Activated CD4-positive, alpha-beta T cell treated with anti-CD3 and anti-CD28 coated beads for 36 hours (primary cell): ENCODE measurements at places on chromosomes 4 and X. TPM values are rescaled to one million over a fixed set of nuclear protein-coding genes. Genes with fewer than 3 reads are reported as not detected.

Gene RBMXL3
- total RNA-seq = not detected

DNA sequence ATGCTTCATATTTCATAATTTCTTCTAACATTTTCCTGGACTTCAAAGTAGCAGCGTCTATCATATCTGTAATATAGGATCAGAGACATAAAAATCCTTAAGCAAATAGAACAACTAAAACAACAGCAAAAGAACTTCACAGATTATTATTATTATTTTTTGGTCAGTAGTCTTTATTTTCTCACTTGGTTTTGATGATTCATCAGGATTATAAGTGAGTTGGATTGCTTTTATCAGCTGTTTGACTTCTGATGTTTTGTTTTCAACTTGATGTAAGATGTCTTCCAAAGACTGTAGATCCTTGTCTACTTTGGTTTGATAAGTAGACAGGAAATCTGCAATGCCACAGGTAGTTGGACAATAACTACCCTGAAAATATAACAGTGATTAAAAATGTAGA is 623 bp downstream of the FGG start:
- peaks cover 3% of the 10 kb centered on the region for H3K4me1 ChIP-seq
- no peaks in the 10 kb centered on the region for H3K36me3 ChIP-seq
- H3K27me3 ChIP-seq = peaks cover 15% of the 10 kb centered on the region
- H3K4me3 ChIP-seq = no peak overlapping the region

Gene XAGE2
- not detected for total RNA-seq

GRCh38 chr4:172173206-172173605 is 360.0 kb downstream of the GALNTL6 start:
- no peaks in the 10 kb centered on the region for H3K36me3 ChIP-seq
- DNase-seq = no peak
- H3K4me3 ChIP-seq = no peak overlapping the region
- H3K27ac ChIP-seq = no peak overlapping the region
- H3K27me3 ChIP-seq = no peaks in the 10 kb centered on the region

DNA sequence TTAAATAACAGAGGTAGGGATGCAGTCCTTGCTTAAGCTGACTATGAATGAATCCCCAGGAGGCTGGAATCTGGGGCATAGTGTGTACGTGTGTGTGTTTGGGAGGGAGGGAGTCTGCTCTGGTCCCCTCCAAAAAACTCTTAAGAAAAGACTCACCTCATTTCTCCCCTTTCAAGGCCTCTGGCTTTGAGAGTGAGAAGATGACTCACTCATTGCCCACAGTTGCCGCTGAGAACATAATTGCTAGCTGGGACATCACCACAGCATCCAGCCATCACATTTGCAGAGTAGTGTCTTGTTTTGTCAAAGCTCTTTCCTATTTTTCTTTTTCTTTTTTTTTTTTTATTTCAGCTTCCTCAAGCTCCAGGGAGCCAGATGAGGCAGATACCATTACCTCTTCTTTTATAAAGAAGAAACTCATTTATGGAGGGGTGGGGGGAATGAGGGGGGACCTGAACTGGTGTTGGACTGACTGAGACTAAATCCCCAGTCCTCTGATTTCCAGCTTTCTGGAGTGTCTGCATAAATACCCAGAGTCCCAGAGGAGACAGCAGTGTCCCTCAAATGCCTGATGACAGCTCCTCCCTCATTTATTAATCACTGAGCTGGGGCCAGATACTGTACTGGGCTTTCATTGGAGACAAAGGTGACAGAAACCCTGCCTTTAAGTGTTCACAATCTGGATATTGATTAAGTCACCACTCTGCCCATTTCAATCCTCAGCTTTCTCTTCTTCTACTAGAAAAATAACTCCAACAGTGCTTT is 61.9 kb upstream of the LAS1L start:
- H3K27me3 ChIP-seq = no peaks in the 10 kb centered on the region
- H3K36me3 ChIP-seq = no peaks in the 10 kb centered on the region
- peak overlapping the region; percentile 94 for H3K27ac ChIP-seq
- peak; percentile 70 for DNase-seq

- H3K4me3 ChIP-seq = no peak overlapping the region
- no peak for DNase-seq
- no peaks in the 10 kb centered on the region for H3K36me3 ChIP-seq
- H3K27me3 ChIP-seq = peaks cover 1% of the 10 kb centered on the region
Observed at GRCh38 chr4:139961344-139961946, 192.5 kb downstream of the MAML3 start.

- no peaks in the 10 kb centered on the region for H3K4me1 ChIP-seq
- H3K27me3 ChIP-seq = no peaks in the 10 kb centered on the region
- DNase-seq = no peak
- H3K36me3 ChIP-seq = no peaks in the 10 kb centered on the region
- H3K27ac ChIP-seq = no peak overlapping the region
Observed at GRCh38 chr4:175092114-175092513, 174.0 kb downstream of the ADAM29 start.

DNA sequence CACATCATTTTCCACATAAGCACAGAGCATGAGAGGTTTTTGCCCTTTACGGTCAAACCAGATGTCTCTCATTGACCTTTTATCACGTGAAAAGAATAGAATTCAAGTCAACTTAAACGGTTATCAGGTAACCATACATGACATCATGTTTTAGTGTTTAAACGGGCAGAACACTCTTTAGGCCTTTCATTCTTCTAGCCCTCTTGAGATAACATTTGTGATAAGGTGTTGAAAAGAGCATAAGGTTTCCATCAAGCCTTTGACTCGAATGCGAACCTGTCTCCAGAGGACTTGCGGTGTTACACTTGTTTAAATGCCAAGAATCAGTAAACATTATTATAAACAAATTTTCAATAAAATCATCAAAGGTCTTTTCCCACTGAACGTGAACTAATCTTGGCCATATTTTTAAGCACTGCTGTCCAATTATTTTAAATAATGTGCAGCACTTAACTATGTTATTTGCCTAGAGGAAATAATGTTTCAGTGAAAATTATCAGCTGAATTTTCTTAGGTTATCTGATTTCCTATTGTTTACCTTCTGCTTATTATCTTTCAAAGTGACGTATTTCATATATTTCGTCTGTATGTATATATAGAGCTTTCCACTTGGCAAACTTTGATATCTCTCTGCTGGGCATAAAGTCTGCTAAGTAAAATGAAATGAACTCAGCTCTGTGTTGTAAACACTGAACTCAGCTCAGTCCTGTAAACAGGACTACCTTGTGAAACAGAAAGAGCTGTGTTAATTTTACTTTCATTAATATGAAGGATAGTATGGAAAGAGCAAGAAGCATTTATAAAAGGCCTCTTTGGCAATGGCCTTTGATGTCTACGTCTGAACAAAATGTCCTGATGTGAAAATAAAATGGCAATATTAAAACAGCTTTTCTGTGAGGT is 33.3 kb downstream of the TENM3 start:
- H3K27me3 ChIP-seq = no peaks in the 10 kb centered on the region
- H3K36me3 ChIP-seq = no peaks in the 10 kb centered on the region
- no peak overlapping the region for H3K4me3 ChIP-seq

DNA sequence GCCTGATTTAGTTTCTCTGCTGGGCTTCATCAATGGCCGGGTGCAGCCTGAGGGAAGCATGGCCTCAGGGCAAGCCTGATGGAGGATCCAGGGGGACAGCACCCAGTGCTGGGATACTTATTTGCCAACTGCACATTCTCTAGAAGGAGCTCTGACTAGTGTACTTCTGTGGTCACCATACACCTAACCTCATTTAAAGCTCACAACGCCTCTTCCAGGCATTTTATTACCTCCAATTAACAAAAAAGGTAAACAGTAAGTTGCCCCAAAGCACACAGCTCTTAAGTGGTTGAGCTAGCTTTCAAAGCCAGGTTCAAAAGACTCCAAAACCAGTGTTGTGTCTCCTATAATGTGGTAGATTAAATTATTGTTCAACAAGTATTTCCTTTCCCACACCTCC is 26.8 kb upstream of the ATXN3L start:
- DNase-seq = no peak
- no peak overlapping the region for H3K4me3 ChIP-seq
- H3K4me1 ChIP-seq = no peaks in the 10 kb centered on the region
- no peak overlapping the region for H3K27ac ChIP-seq
- H3K36me3 ChIP-seq = no peaks in the 10 kb centered on the region
- no peaks in the 10 kb centered on the region for H3K27me3 ChIP-seq

- H3K4me1 ChIP-seq = no peaks in the 10 kb centered on the region
- no peak overlapping the region for H3K27ac ChIP-seq
- no peaks in the 10 kb centered on the region for H3K27me3 ChIP-seq
- DNase-seq = peak; percentile 10
- no peaks in the 10 kb centered on the region for H3K36me3 ChIP-seq
- H3K4me3 ChIP-seq = no peak overlapping the region
Observed at GRCh38 chr4:166165829-166166420, 292.9 kb downstream of the TLL1 start.

DNA sequence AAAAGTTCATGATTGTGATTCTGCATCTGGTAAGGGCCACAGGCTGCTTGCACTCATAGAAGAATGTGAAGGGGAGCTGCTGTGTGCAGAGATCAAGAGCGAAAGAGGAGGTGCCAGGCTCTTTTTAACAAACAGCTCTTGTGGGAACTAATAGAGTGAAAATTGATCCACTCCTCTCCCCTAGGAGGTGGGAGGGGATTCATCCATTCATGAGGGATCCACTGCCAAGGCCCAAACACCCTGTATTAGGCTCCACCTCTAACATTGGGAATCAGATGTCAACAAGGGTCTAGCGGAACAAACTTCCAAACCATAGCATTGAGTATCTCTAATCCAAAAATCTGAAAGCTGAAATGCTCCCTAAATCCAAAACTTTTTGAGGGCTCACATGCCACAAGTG is 16.4 kb upstream of the PPID start:
- no peaks in the 10 kb centered on the region for H3K36me3 ChIP-seq
- no peak overlapping the region for H3K27ac ChIP-seq
- peaks cover 6% of the 10 kb centered on the region for H3K27me3 ChIP-seq
- no peak for DNase-seq
- H3K4me1 ChIP-seq = no peaks in the 10 kb centered on the region

DNA sequence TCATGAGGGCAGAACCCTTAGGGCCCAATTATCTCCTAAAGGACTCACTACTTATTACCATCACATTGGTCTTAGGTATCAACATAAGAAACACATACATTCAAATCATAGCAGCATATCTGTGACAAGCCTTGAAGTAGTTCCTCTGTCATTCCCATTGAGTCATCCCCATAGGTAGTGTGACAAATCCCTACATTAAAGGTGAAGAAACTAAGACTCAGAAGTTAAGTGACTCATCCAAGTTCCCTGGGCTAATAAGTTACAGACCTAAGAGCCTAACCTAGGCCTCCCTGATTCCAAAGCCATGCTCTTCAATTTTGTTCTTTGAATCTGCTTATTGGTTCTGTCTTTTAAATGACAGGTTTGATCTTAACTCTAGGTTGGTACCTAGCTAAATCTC is 58.2 kb downstream of the CD38 start:
- peaks cover 16% of the 10 kb centered on the region for H3K4me1 ChIP-seq
- H3K27ac ChIP-seq = no peak overlapping the region
- H3K27me3 ChIP-seq = no peaks in the 10 kb centered on the region
- H3K4me3 ChIP-seq = no peak overlapping the region
- DNase-seq = no peak
- H3K36me3 ChIP-seq = peaks cover 24% of the 10 kb centered on the region

GRCh38 chr4:73662709-73663546 is 42.7 kb upstream of the RASSF6 start:
- H3K4me3 ChIP-seq = no peak overlapping the region
- H3K27ac ChIP-seq = no peak overlapping the region
- peaks cover 2% of the 10 kb centered on the region for H3K27me3 ChIP-seq
- no peaks in the 10 kb centered on the region for H3K36me3 ChIP-seq
- H3K4me1 ChIP-seq = peaks cover 3% of the 10 kb centered on the region

DNA sequence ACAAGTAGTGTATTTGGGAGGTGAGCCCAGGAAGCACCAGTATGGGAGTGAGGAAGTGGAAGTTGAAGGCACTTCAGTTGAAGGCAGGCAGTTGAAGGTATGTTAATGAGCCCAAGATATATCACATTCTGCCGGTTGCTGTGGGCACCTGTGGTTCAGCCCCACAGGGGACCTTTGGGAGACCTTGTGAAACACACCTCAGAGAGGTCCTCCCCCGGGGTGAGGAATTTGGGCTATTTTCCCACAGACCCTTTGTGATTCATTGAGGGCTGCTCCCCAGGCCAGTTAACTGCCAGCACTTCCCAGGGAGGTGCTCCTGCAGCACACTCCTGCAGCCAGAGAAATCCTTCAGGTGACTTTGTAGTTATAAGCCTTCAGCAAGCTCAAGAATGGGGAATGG is 45.9 kb downstream of the PTCHD1 start:
- H3K4me1 ChIP-seq = peaks cover 7% of the 10 kb centered on the region
- H3K27ac ChIP-seq = no peak overlapping the region
- DNase-seq = no peak

DNA sequence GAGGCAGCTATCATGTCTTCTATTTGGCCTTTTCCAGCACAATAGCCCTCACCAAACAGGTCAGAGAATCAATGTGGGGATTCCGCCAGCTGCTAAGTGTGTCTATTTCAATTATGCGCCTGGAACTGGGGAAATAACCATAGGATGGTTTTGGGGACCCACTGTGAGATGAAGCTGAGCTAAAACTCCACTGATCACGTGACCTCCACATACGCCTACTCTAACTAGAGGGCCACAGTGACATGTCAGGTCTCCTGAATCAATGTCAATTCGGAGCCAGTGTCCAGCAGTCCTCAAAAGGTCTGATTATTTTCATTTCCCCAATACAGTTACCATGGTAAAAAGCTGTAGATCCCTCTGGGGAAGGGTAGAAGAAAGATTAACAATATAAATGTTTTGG is 10.2 kb upstream of the BANK1 start:
- H3K4me1 ChIP-seq = no peaks in the 10 kb centered on the region
- no peaks in the 10 kb centered on the region for H3K36me3 ChIP-seq
- H3K27ac ChIP-seq = no peak overlapping the region
- peaks cover 9% of the 10 kb centered on the region for H3K27me3 ChIP-seq
- H3K4me3 ChIP-seq = no peak overlapping the region
- no peak for DNase-seq

GRCh38 chrX:73851014-73852009 is 288.3 kb downstream of the CHIC1 start:
- no peaks in the 10 kb centered on the region for H3K36me3 ChIP-seq
- no peak overlapping the region for H3K27ac ChIP-seq
- H3K4me1 ChIP-seq = no peaks in the 10 kb centered on the region
- DNase-seq = no peak
- H3K27me3 ChIP-seq = no peaks in the 10 kb centered on the region

Gene KCNIP4
- total RNA-seq = not detected

GRCh38 chr4:76762137-76763130 is 135.5 kb downstream of the SOWAHB start:
- no peaks in the 10 kb centered on the region for H3K36me3 ChIP-seq
- H3K4me1 ChIP-seq = peaks cover 16% of the 10 kb centered on the region
- H3K27ac ChIP-seq = no peak overlapping the region
- H3K4me3 ChIP-seq = no peak overlapping the region
- peaks cover 16% of the 10 kb centered on the region for H3K27me3 ChIP-seq
- no peak for DNase-seq

DNA sequence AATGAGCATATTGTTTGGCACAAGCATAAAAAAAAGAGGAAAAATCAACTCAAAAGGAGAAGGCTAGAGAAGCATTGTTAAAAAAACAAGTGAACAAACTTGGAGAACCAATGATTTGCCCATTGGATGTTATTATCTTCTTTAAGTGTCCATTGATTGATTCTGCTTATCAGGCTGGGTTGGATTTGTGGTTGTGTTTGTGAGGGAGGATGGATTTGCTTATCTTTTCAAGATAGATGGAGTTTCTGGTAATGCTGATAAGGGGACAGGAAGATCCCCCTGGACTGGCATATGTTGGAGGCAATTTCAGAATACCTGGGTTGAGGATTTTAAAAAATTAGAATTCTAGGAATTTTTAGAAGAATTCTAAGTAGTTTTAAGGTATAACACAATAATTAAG is 41.8 kb upstream of the TMEM192 start:
- no peak overlapping the region for H3K4me3 ChIP-seq

- no peak overlapping the region for H3K27ac ChIP-seq
- no peaks in the 10 kb centered on the region for H3K36me3 ChIP-seq
- no peak for DNase-seq
- H3K27me3 ChIP-seq = peaks cover 2% of the 10 kb centered on the region
Observed at GRCh38 chr4:23959396-23960148, 69.7 kb upstream of the PPARGC1A start.
